ENCODE measurements at places on chromosomes 1 and 21. TPM values are rescaled to one million over a fixed set of nuclear protein-coding genes. Genes with fewer than 3 reads are reported as not detected.

The LORICRIN gene
- total RNA-seq, result not detected

The PRELP gene
- 0.01 TPM for total RNA-seq

The C4BPB gene
- 2.1 TPM for total RNA-seq

The CDC20 gene
- 196 TPM for total RNA-seq

The S100A14 gene
- total RNA-seq, result 0.46 TPM

The CRNN gene
- not detected for total RNA-seq

The GCSAML gene
- total RNA-seq, result not detected

The CD1D gene
- 0.04 TPM for total RNA-seq

All from A549 treated with dexamethasone at 1 μM for 4 hours (cell line).